Ascending aorta (tissue), 2 donors: ENCODE measurements at places on chromosomes 2 and 18.

- no peak for DNase-seq
- no peak overlapping the region for H3K4me3 ChIP-seq
- no peak overlapping the region for H3K27ac ChIP-seq
- H3K4me1 ChIP-seq, result no peaks in the 10 kb centered on the region
- no peaks in the 10 kb centered on the region for H3K36me3 ChIP-seq
Measured at GRCh38 chr18:25561918-25562317, 210.0 kb upstream of the ZNF521 start.

GRCh38 chr2:223819891-223820290 is 17.5 kb downstream of the AP1S3 start:
- no peak overlapping the region for H3K4me3 ChIP-seq
- H3K27ac ChIP-seq, result no peak overlapping the region

DNA sequence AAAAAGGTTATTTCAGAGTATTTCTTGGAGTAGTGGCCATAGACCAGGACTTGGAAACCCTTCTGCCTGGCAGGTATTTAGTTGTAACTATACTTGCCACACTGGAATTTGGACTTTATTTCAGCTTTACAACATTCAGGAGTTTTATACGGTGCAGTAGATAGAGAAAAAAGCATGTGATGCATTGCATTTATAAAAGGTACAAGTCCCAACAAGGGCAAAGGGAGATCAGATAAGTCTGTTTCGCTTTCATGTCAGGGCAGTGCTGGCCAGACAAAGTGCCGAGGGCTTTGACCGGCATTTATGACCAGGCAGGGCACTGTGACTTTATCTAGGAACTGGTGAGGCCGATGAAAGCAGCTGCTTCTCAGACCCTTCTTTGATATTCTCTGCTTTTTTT is 145.4 kb downstream of the RTN4 start:
- no peak overlapping the region for H3K27ac ChIP-seq
- H3K27me3 ChIP-seq, result no peaks in the 10 kb centered on the region
- no peak for DNase-seq
- H3K4me1 ChIP-seq, result no peaks in the 10 kb centered on the region
- no peak overlapping the region for H3K4me3 ChIP-seq

DNA sequence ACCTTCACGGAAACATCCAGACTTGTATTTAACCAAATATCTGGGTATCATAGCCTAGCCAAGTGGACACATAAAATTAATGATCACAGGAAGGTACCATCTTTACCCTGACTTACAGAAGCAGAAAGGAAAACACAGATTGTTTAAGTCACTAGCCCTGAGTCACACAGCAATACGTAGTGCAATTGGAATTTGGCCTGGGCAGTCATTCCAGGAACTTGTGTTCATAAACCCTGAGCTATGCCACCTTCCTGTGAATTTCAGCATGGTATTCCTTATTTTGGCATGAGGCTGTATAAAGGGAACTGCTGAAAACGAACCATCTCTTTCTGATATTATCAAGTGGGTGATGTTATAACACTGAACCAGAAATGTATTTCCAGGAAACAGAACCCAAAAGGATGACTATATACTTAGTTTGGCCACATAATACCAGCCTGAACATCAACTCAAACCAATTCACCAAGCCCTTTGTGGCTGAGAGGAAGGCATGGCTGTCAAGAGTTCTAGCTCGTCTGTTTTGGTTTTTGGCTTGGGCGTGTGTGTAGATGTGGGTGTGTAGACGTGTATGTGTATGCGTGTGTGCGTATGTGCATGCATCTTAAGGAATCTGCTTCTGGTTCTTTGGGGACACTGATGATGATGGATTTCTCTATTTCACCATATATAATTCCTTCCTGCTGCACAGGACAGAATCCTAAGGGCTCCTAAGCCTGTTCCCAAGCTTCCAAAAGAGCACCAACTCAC is 533.4 kb upstream of the ID2 start:
- H3K27me3 ChIP-seq, result no peaks in the 10 kb centered on the region
- no peak overlapping the region for H3K4me3 ChIP-seq
- H3K27ac ChIP-seq, result peak overlapping the region; percentile 55

GRCh38 chr2:8253781-8254180 is 428.1 kb upstream of the ID2 start:
- H3K4me3 ChIP-seq, result no peak overlapping the region
- H3K36me3 ChIP-seq, result no peaks in the 10 kb centered on the region
- H3K27me3 ChIP-seq, result no peaks in the 10 kb centered on the region
- no peak for DNase-seq
- H3K27ac ChIP-seq, result no peak overlapping the region

- no peak for DNase-seq
- no peak overlapping the region for H3K27ac ChIP-seq
- H3K36me3 ChIP-seq, result no peaks in the 10 kb centered on the region
- no peaks in the 10 kb centered on the region for H3K27me3 ChIP-seq
- H3K4me1 ChIP-seq, result no peaks in the 10 kb centered on the region
Measured at GRCh38 chr2:67790622-67791021, 272.2 kb downstream of the C1D start.

GRCh38 chr2:240947607-240948006 is 41.5 kb downstream of the CROCC2 start:
- H3K27ac ChIP-seq, result no peak overlapping the region
- no peaks in the 10 kb centered on the region for H3K36me3 ChIP-seq
- H3K4me3 ChIP-seq, result no peak overlapping the region
- H3K27me3 ChIP-seq, result no peaks in the 10 kb centered on the region
- DNase-seq, result no peak

- H3K4me1 ChIP-seq, result no peaks in the 10 kb centered on the region
- no peak overlapping the region for H3K27ac ChIP-seq
- H3K36me3 ChIP-seq, result peaks cover 11% of the 10 kb centered on the region
- H3K4me3 ChIP-seq, result no peak overlapping the region
Measured at GRCh38 chr2:190235551-190236075, 84.0 kb downstream of the HIBCH start.

DNA sequence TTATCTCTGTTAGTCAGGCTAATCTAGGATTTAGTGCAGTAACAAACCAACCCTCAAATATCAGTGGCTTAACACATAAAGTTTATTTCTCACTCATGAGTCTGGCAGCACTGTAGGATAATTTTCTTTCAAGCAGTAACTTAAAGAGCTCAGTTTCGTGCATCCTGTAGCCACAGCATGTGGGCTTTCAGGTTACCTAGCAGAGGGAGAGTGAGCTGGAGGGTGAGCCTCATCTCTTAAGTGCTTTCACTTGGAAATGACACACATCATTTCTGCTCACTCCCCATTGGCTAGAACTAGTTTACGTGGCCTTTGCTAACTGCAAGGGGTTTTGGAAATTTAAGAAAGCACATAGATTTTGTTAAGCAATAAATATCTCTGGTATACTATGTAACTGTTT is 96.9 kb downstream of the KCNS3 start:
- no peaks in the 10 kb centered on the region for H3K36me3 ChIP-seq
- H3K27ac ChIP-seq, result peak overlapping the region; percentile 84
- H3K27me3 ChIP-seq, result no peaks in the 10 kb centered on the region
- DNase-seq, result no peak
- no peak overlapping the region for H3K4me3 ChIP-seq

DNA sequence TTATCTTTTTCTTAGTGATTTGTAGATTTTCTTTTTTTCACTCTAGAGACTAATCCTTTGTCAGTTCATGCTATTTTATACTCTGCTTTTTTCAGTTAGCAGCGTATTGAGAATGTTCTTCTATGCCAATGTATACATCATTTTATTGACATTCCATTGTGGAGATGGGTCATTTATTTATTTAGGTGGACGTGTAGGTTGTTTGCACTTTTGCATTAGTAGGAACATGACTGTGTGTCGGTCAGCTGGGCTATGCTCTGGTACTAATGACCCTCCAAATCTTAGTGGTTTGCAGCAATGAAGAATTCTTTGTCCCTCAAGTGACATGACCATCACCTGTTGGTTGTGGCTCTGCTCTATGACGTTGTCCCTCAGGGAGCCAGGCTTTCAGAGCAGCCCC is 33.6 kb downstream of the HPCAL1 start:
- no peak overlapping the region for H3K4me3 ChIP-seq
- no peaks in the 10 kb centered on the region for H3K27me3 ChIP-seq
- DNase-seq, result no peak
- no peaks in the 10 kb centered on the region for H3K4me1 ChIP-seq

DNA sequence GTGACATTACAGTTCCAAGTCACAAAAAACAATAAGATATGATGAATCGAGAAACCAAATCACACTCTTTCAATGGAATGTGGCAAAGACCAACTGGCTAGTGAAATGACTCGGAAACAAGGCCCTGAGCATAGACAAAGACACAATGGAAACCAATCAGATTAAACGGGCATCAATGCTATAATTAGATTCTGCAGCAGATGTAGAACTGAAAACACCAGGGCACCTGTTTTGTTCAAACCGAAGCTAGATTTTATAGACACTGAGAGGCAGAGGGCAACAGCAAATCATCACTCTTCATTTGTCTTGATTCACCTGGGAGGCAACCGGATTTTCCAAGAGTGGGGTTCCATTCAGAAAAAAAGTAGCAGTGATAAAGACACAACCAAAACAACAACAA is 92.8 kb upstream of the BARD1 start:
- DNase-seq, result no peak
- no peak overlapping the region for H3K27ac ChIP-seq
- no peaks in the 10 kb centered on the region for H3K36me3 ChIP-seq

- H3K4me1 ChIP-seq, result no peaks in the 10 kb centered on the region
- no peaks in the 10 kb centered on the region for H3K36me3 ChIP-seq
- no peaks in the 10 kb centered on the region for H3K27me3 ChIP-seq
- no peak overlapping the region for H3K27ac ChIP-seq
Measured at GRCh38 chr2:103789381-103790095, 1027.7 kb downstream of the TMEM182 start.

DNA sequence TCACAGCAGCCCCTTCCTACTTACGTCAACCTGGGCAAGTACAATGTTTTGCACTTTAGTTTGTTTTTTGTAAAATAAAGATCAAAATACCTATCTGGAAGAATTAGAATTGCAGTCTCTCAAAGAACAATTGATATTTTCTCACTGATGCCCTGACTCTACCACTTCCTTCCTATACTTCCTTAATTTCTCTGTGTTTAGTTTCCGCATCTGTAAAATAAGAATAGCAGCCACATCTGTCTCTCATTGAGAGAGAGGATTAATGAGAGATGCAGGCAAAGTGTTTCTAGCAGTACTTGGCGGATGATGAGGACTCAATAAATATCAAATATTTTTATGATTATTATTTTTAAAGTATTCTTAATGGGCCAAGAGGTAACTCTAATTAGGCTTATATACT is 122.6 kb upstream of the PIEZO2 start:
- H3K4me3 ChIP-seq, result no peak overlapping the region
- no peaks in the 10 kb centered on the region for H3K4me1 ChIP-seq
- no peaks in the 10 kb centered on the region for H3K36me3 ChIP-seq
- H3K27ac ChIP-seq, result no peak overlapping the region

DNA sequence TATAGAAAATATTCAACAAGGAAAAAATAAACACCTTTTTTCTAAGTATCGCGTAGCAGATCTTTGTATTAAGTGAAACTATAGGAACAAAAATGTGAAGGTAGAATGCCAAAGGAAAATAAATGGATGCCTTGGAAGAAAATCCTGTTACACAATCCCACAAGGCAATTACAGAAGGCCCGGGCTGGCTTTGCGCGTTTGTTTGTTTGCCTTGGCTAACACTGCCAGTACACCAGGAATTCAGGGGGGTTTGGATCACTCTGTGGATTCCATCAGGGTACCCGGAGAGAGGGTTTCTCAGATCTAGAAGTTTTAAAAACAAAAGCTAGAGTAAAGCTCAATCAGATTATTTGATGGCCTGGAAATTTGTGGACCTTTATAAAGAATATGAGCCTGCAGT is 478.3 kb downstream of the FBXO15 start:
- no peak overlapping the region for H3K4me3 ChIP-seq
- no peaks in the 10 kb centered on the region for H3K4me1 ChIP-seq
- no peaks in the 10 kb centered on the region for H3K36me3 ChIP-seq
- H3K27ac ChIP-seq, result no peak overlapping the region
- DNase-seq, result no peak
